Fibroblast of skin of left biceps (primary cell): ENCODE measurements at places on chromosomes 1 and 21.

GRCh38 chr1:54836594-54836993, 35.5 kb upstream of the TTC22 start:
- no peak for DNase-seq

DNA sequence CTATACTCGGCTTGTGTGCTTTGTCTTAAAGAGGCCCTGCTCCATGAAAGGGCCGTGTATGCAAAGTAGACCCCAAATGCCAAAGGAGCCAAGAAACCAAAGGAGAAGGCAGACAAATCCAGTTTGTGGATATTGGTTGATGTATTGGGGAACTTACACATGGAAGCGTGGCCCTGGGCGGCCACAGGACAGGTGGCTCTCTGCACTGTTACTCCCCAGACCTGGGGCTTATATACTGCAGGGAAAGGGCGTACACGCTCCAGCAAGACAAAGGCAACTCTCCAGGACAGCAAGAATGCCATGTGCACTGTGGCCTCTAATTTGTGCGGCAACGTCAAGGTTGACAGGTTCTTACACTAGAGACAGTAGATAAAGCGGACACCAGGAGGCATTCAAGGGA, 24.8 kb downstream of the RSPH1 start:
- no peak for DNase-seq

DNA sequence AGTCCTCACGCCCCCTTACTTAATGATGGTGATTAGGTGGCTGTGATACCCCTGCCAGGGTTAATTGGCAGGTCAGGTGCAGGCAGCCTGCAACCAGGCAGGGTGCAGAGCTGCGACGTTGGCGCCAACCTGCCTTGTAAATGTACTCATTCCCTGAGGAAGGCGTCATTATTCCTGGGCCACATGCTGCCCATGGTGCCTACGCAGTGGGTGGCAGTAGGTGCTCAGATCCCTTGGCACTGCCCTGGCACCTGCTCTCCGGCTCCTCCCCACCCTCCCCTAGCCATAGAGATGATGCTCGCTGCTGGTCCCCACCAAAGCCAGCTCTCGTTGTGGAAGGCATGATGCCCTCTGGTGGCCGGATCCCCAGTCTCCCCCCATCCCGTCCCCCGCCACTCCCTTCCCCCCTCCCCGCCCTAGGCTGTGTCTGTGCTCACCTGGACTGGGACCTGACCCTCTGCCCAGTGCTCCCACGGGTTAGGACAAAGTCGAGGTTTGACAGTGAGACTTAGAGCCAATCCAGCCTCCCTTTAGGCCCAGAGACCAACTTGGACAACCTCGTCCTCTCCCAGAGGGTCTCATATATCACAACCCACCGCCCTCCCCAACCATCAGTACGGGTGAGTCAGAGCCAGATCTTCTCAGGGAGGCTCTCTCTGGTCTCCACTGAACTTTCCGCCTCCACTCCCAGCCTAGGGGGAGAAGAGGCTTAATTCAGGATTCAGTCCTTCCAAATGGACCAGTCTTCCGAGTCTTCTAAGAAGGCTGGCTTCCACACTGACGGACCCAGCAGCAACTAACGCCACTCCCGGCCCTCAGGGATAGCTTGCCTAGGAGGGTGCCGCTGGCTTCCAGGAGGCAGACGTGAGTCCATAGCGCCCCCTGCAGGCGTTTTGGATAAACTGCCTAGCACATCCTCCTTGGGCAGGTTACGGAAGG, 5.7 kb downstream of the KRTCAP2 start:
- DNase-seq, result peak; percentile 29

DNA sequence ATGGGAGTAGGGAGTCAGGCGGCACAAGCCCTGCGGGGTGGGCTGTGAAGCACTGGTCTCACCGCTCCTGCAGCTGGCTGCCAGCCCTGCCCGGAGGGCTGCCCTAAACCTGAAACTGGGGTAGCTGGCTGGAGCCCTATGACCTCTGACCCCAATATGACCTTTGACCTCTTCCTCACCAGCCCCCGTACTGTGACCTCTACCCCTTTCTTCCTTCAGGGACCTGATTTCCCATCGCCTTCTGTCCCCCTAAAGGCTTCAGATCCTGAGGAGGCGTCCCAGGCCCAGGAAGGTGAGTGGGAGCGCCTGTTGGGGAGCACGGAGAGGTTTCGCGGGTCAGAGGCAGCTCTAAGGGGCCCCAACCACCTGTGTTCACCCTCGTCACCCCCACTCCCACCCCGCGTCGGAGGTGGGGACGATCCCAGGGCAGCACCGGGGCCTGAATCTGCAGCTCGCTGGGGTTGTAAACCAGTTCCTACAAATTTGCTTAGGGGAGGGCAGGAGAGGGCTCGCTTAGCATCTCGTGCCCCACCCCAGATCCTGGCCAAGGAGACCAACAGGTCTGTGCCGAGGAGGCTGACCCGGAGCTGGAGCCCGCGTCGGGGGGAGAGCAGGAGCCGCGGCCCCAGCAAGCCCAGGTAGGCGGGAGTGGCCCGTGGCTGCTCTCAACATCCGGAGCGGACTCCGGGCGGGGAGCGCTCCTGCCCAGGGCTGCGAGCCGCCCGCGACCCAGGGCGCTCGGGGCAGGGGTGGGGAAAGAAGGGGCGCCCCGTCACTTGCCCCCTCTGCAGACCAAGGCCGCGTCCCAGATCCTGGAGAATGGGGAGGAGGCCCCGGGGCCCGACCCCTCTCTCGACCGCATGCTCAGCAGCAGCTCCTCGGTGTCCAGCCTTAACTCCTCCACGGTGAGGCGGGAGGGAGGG, 7.3 kb downstream of the SYTL1 start:
- DNase-seq, result no peak

GRCh38 chr1:107135463-107135862, 5.4 kb upstream of the NTNG1 start:
- DNase-seq, result no peak

GRCh38 chr1:48039088-48040054, 42.2 kb upstream of the TRABD2B start:
- no peak for DNase-seq

DNA sequence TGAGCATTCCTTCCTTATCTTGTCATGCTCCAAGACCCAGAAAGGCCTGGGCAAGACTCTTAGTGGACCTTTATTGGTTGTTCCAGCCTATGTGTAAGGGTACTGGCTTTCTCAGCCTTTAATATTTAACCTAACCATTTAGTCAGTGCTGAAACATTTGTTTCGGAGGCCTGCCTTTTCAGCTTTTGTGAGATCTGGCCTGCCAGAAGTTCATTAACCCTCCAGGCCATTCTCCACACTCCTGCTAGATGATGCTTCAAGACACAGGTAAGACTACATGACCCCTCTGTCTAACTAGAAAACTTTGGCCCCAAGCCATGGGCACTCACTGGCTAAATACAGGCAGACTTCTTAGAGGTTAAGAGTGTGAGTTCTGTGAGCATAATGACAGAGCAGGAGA, 138.4 kb upstream of the ZP4 start:
- DNase-seq, result no peak

GRCh38 chr1:230570724-230571360, 71.4 kb upstream of the COG2 start:
- DNase-seq, result no peak

GRCh38 chr1:224065455-224065854, 48.5 kb upstream of the FBXO28 start:
- no peak for DNase-seq
